Hematopoietic multipotent progenitor cell treated with erythropoietin and hydrocortisone succinate and interleukin-3 and kit ligand, for 17 days (in vitro differentiated cells): ENCODE measurements at places on chromosomes 12 and 14.

DNA sequence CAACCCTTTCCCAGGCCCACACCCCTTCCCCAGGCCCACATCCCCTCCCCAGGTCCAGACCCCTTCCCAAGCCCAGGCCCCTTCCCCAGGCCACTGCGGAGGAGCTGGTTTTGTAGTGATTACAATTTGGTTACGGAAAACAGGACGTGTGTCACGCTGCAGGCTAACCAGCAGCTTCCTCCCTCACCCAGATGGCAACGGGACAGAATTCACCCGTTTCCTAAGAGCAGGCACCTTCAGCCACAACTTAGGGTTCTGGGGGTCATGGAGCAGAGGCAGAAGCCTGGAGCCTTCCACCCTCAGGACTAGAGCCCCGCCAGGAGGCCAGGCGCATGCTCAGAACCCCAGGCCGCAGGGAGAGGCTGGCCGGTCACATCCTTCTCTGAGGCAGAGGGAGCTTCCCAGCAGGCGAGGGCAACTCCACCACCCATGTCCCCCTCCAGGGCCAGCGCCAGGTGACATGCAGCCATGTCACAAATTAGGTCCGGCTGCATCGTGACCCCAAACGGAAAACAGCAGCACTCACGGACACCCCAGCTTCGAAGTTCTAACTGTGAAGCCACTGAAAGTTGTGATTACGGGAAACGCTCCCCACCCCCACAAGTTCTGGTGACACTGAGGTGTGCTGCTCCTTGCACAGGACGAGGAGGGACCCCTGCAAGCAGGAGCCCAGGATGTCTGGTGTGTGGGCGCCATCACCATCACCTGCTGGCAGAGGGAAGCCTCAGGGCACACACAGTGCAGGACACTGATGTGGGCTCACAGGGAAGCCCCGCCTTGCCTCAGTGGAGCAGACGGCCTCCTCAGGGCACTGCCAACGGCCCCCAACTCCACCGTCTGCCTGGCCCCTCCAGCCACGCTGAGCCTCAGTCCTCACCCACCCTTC lies 7.7 kb downstream of the BRF1 start:
- DNase-seq = no peak

DNA sequence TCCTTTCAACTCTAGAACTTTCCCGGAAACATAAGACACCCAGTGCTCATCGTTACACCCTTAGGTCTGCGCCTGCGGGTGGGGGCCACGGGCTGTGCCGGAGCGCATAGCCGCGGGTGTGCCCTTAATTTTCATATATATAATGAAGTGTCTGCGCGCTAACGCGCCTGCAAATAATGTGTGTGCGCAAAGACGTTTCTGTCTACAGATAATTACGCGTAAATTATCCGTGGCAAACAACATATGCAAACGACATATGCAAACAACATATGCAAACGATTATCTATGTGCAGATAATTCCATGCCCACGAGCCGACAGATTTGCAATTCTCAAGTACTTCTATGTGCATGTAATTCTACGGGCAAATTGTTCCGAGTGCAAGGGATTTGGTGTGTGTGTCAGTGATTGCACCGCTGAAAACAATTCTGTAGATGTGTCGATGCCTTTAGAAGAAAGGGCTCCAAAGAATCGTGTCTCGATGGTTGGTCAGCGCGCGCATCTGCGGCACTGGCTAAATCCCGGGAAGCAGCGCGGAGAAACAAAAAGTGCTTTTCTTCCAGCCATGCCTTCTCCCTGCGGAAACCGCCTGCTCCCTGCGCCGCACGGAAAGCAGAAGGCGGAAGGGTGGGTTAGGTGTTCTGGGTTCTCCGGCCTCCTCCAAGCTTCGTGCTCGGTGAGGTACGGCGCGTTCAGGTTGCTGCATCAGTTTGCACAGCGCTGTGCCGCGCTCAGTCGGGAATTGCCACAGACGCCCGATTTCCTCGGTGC lies 34.5 kb upstream of the TBX5 start:
- DNase-seq = no peak

GRCh38 chr12:11875414-11875935 lies 195.3 kb upstream of the BCL2L14 start:
- no peak for DNase-seq

DNA sequence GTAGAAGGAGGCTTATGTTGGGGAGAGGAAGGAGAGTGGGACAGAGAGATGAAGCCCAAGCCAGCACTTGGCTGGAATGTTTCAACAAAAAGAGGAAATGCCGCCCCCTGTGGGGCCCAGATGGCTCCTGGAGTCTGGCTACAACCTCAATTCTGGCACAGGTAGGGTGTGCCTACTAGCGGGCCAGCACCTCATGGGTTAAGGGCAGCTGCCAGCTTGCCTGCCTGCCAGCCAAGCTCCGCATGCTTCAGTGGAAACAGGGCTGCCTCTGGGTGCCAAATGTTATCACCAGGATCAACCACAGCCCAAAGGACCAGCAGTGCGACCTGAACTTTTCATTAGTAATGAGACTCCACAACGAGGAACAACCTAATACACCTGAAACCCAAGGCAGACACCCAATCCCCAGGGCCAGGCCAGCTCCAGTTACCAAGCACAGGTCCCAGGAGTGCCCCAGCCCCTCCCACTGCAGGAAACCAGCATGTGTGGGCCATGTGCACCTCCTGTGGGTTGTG lies 11.3 kb downstream of the RAB15 start:
- no peak for DNase-seq

DNA sequence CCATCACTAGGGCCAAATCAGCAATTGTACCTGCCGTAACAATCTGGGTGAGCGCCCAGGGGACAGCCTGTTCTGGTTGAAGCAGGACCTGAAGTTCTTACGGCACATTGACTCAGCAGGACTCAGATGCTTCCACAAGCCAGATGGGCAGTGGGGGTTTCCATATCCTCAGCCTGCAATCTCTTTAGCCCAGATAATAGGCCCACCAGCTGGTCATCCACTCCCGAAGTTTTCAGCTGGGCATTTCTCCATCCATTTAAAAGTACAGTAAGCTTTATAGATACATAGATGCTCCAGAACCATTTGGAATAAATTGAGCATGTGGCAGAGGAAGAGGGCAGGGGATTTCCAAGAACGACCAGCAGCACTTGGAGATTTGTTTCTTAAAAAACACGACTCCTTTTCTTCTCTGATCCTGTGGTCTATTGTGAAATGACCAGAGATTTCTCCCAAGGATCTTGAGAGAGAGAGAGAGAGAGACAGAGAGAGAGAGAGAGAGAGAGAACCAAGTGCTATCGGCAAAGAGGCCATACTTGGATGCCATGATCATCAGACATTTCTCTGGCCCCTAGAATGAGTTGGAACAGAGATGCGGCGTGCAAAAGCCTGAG lies 74.8 kb upstream of the PLXNC1 start:
- no peak for DNase-seq

GRCh38 chr12:91424506-91424905 lies 241.9 kb upstream of the DCN start:
- DNase-seq = no peak

- no peak for DNase-seq
Measured at GRCh38 chr12:16716928-16717327, 111.0 kb upstream of the LMO3 start.
